ENCODE measurements at places on chromosomes 1 and 21.

GRCh38 chr1:198901266-198901665 lies 262.4 kb downstream of the PTPRC start:
- DNase-seq, result no peak

GRCh38 chr1:62425041-62425440 lies 11.8 kb upstream of the USP1 start:
- DNase-seq, result no peak

- no peak for DNase-seq
These were observed at the start of gene PRKACB for GRCh38 chr1:84143796-84144565. Gene PRKACB (plus strand): TSS chr1:84144271. CDS start chr1:84144362, 91 bp downstream.

DNA sequence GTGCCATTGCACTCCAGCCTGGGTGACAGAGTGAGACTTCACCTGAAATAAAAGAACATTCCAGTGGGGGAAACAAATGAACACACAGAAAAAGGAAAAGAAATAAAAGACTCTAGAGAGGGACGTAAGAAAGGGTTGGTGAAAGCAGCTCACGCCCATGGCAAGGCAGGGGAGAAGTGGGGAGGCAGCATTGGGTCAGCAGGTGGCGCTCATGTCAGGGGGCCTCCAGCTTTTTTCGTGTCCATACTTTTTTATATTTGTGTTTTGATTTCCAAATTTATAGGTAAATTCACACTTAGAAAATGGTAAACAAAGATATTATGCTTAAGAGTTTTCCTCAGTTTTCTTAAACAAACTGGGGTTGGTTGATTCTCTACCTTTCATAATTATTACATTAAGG lies 45.5 kb downstream of the VPS13D start:
- DNase-seq, result peak; percentile 40

GRCh38 chr1:229148041-229148671 lies 122.8 kb upstream of the RAB4A start:
- no peak for DNase-seq

GRCh38 chr1:30693366-30693765 lies 30.0 kb downstream of the MATN1 start:
- DNase-seq, result no peak

DNA sequence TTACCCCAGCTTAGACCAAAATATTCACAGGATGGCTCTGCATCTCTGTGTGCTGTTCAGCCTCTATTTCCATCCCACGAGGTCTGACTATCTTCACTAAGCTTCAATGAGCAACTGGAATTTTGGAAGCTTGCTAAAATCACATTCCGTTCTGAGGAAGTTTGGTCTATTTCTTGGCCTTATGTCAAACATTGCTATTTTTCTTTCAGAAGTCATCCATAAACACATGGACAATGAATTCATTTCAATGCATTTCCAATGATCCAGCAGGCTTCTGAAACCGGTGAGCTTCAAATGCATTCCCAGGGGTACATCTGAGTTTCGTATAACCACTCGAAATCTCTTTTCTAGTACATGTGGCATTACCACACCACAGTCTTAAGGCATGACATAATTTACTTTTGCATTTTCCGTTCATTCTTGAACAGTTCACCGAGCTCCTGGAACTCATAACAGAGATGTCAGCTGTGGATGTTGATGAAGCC lies 294.1 kb upstream of the KAZN start:
- DNase-seq, result no peak

- DNase-seq, result no peak
These were observed 27.2 kb upstream of the TMCO1 start for GRCh38 chr1:165795894-165796293.

GRCh38 chr21:23977971-23978370 lies 1629.3 kb downstream of the MRPL39 start:
- DNase-seq, result no peak

GRCh38 chr1:99754697-99755096 lies 11.7 kb downstream of the FRRS1 start:
- DNase-seq, result no peak

DNA sequence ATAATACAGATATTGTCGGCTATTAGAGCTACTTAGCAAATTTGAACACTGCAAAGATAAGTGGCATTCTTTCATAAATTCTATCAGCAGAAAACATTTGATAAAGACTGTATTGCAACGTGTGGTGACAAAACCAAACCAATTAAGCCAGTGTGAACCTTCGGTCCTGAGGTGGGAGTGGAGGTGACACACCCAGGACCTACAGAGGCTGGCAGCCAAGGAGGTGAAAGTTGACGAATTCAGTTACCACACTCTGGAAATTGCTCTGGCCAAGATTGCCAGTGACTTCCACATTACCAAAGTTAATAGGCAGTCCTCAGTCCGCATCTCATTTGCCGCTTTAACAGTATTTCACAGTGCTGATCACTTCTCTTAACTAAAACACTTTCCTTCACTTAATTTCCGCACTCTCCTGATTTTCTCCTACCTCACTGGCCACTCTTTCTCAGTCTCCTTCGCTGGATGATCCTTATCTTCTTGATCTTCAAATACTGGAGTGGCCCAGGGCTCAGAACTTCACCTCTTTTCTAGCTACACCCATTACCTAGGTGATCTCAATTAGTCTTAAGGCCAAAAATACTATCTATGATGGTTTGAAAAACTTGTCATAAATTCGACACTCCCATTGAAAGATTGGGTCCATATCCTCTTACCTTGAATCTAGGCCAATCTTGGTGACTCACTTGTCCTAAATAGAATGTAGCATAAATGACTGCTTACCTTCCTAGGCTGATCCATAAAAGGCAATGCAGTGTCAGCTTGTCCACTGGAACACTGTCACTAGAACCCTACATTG lies 5.1 kb upstream of the CDC42BPA start:
- no peak for DNase-seq

DNA sequence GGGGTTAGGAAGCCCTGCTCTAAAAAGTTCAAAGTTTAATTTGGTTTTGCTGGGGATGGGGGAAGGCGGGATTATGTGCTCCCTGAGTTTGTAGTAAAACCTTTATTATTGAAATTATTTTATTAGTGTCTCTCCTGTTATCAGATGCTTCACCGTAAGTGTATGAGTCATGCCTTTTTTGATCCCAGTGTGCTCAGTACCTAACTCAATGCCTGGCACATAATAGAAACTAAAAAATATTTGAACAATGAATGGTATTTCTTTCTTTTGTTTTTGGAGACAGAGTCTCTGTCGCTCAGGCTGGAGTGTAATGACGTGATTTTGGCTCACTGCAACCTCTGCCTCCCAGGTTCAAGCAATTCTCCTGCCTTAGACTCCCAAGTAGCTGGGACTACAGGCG lies 6.4 kb downstream of the SNRPE start:
- DNase-seq, result no peak

GRCh38 chr1:219536038-219536437 lies 76.9 kb downstream of the ZC3H11B start:
- DNase-seq, result no peak

DNA sequence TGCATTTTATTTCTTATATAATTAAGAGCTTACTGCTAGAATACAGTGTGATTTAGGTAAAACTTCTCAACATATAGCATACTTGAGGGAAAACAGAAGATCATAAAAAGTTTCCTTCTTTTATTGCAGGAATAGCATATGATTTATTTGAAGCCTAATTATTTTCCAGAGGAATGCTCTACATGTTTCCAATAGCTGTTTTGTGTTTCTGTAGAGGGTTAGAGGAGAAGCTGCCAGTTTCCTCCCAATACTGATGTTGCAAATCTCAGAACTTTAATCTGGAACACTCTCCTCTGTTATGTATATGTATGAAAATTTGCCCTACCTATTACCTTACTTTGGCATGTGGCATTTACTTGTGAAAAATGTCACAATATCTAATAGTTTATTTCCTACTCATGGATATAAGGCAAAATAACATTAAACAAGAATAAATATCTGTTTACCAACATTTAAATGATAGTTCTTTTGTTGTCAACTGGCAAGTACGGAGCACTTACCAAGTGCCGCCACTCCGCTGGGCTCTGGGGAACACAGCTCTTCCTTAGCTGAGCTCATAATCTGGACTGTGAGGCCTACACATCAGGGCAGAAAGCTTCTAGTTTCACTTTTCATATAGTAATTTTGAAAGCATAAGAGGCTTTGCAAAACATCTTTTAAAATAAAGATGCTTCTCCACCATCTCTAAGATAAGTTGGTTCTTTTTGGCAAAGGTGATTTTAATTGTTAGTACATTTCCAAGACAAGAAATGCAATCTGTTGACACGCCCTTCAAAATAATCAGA lies 239.8 kb upstream of the C1orf105 start:
- peak; percentile 52 for DNase-seq

DNA sequence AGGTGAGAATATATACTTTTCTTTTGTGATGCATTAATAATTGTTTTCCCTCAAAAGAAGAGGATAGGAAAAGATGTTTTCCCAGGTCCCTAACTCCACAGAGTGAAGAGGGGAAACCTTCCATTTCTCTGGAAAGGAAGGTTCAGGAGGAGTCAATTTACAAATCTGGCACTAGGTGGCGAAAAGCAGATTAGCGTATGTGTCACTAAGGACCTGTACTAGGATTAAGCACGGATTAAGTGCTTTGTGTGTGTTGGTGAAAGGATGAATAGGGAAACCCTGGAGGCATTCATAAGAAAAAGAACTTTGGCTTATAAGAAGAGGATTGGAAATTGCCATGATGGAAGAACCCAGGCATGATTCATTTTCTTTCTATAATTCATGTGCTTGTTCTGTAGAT lies 410.1 kb upstream of the PLXNA2 start:
- DNase-seq, result no peak

DNA sequence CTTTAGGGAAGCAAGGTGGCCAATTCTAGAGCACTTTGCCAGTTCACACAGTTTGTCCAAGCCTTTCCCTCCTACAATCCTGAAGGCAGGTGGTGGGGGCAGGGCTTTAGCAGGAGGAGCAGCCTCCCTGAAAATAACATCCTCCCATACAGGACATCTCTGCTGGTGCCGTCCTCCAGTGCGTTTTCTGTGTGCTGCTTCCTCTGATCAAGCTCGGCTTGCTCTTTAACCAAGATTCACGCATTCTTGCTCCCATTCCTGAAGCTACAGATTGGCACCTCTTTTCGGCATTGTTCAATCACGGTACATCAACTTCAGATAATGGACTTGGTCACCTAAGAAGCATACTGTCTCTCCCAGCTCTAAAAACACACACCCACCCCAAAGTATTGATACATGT lies 7.5 kb upstream of the DPT start:
- no peak for DNase-seq

DNA sequence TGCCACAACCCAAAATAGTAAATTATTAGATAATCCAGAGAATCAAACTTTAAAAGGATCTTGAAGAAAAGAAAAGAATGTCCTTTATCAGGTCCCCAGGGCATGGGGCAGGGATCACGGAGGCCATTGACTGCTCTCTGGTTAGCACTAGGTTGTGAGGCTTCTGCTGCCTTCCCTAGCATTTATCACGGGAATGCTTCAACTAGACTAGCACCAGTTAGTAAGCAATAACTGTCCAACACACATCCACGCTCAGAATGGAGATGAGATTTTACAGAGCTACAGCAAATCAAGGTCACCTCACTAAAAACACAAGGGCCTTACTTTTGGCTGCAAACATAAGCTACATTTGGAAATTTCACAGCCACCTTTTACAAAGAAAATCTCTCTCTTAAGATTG lies 304.0 kb downstream of the NFIA start:
- DNase-seq, result no peak

GRCh38 chr1:246782120-246782900 lies 58.1 kb downstream of the SCCPDH start:
- no peak for DNase-seq

GRCh38 chr21:37263827-37264600 lies 3.1 kb downstream of the VPS26C start:
- no peak for DNase-seq

DNA sequence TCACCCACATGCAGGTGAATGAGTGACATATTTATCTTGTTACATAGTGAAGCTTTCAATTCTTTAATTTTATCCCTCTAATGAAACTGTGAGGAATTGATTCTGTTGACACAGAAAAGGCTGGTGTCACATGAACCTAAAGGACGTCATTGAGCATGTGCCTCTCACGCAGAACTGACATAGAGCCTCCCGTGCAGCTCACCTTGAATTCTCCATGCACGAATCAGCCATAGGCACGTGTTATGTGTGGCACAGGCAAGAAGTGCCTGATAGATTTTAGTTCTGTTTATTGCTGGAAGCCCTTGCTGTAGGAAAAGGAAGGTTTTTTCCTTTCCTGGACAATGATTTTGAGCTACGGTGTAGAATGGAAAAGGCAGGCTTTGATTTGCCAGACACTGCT lies 11.3 kb downstream of the ADARB1 start:
- no peak for DNase-seq

- DNase-seq, result no peak
These were observed 5.5 kb downstream of the ETS2 start for GRCh38 chr21:38811257-38811656.

- DNase-seq, result no peak
These were observed 39.7 kb downstream of the TMCC2 start for GRCh38 chr1:205267306-205267902.

- DNase-seq, result no peak
These were observed 140.9 kb downstream of the ACTL8 start for GRCh38 chr1:17895986-17896385.

DNA sequence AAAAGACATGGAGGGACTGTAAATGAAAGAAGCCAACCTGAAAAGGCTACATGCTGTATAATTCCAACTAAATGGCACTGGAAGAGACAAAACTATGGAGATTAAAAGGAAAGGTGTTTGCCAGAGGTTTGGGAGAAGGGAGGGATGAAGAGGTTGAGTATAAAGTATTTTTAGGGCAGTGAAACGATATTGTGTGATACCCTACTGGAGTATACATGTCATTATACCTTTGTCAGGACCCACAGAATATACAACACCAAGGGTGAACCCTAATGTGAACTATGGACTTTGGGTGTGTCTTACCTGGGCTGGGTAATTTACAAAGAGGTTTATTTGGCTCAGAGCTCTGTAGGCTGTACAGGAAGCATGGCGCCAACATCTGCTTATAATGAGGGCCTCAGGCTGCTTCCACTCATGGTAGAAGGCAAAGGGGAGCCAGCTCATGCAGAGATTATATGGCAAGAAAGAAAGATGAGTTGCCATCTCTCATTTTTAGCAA lies 73.4 kb downstream of the CD2 start:
- DNase-seq, result no peak

GRCh38 chr1:155050560-155051341 lies at the start of gene ADAM15:
Gene ADAM15 (plus strand): TSS chr1:155051316. CDS start chr1:155051387, 71 bp downstream.
- DNase-seq, result peak; percentile 82

- DNase-seq, result no peak
These were observed 41.7 kb downstream of the SEC16B start for GRCh38 chr1:177928194-177928593.

GRCh38 chr1:72777918-72778317 lies 495.6 kb upstream of the NEGR1 start:
- no peak for DNase-seq

DNA sequence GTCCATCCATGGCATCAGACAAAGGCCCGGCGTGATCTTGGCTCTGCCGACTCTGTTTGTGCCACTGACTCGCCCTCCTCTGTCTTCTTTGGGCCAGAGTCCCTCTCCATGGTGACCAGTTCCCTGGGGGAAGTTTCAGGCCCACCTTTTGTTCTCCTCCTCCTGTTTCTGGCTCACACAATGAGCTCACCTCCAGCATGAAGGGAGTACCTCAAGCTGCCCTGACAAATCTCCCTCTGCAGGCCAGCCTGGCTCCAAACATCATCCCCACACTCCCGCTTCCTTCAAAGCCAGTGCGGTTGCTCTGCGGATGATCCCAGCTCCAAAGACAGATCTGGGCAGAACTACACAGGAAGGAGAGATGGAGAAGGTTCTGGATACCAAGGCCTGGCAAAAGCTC lies 576.6 kb downstream of the NPHP4 start:
- no peak for DNase-seq

GRCh38 chr1:41582004-41582325 lies 97.5 kb upstream of the EDN2 start:
- DNase-seq, result no peak

Measured in activated naive CD4-positive, alpha-beta T cell treated with Interleukin-2 at 50 U/mL for 16 hours (primary cell).